Subcutaneous adipose tissue (tissue), 4 donors: ENCODE measurements at places on chromosomes 4 and X. TPM values are rescaled to one million over a fixed set of nuclear protein-coding genes. Genes with fewer than 3 reads are reported as not detected.

LSM6 gene
- 59.7 TPM for total RNA-seq

MAP7D2 gene
- 0.38 TPM for total RNA-seq

DBET gene
- not detected for total RNA-seq

FOXR2 gene
- not detected for total RNA-seq

NSG1 gene
- 0.17 TPM for total RNA-seq

S100G gene
- not detected for total RNA-seq

CPE gene
- total RNA-seq = 105 TPM

ARMCX1 gene
- total RNA-seq = 23.2 TPM

ZNF732 gene
- not detected for total RNA-seq

GPR119 gene
- total RNA-seq = not detected

PDHA1 gene
- 55.3 TPM for total RNA-seq

GPR50 gene
- total RNA-seq = not detected

DDX53 gene
- total RNA-seq = not detected

FMR1NB gene
- not detected for total RNA-seq

PLK4 gene
- total RNA-seq = 5.7 TPM

FSTL5 gene
- not detected for total RNA-seq

RAI2 gene
- 39.0 TPM for total RNA-seq

VCX2 gene
- not detected for total RNA-seq

POLN gene
- 10.5 TPM for total RNA-seq

SSX2 gene
- total RNA-seq = not detected

SASH3 gene
- total RNA-seq = 76.3 TPM

PHKA1 gene
- 6.5 TPM for total RNA-seq

GC gene
- total RNA-seq = not detected

FOXP3 gene
- total RNA-seq = 0.22 TPM

POU4F2 gene
- not detected for total RNA-seq

GPR173 gene
- 1.1 TPM for total RNA-seq

EFHC2 gene
- not detected for total RNA-seq

ENOPH1 gene
- total RNA-seq = 19.8 TPM

HSFX1 gene
- 1.7 TPM for total RNA-seq

GPR82 gene
- total RNA-seq = 0.22 TPM

IL21 gene
- not detected for total RNA-seq

NAP1L3 gene
- 0.49 TPM for total RNA-seq

UGT2B17 gene
- not detected for total RNA-seq

CT83 gene
- total RNA-seq = not detected

FGA gene
- total RNA-seq = not detected

LDB2 gene
- total RNA-seq = 122 TPM

MAGEB1 gene
- not detected for total RNA-seq

PDGFC gene
- 39.9 TPM for total RNA-seq

MAGED4 gene
- 5.4 TPM for total RNA-seq
